Smooth muscle cell of trachea (primary cell): ENCODE measurements at places on chromosomes 1 and 21. TPM values are rescaled to one million over a fixed set of nuclear protein-coding genes. Genes with fewer than 3 reads are reported as not detected.

The LIPI gene
- total RNA-seq = not detected in 2 replicates

The KCNJ15 gene
- 0.58 and 1.7 TPM in 2 replicates for total RNA-seq

The GLIS1 gene
- total RNA-seq = 0.58 and 1.7 TPM in 2 replicates

The HJV gene
- total RNA-seq = not detected in 2 replicates

The PRAMEF6 gene
- total RNA-seq = not detected in 2 replicates

The LPAR3 gene
- 24.0 and 33.5 TPM in 2 replicates for total RNA-seq

The TEKT2 gene
- 0.15 and 0.33 TPM in 2 replicates for total RNA-seq

The SAMD13 gene
- 1.2 and 3.1 TPM in 2 replicates for total RNA-seq

The CCDC190 gene
- total RNA-seq = under 0.01 TPM in 1 of 2 replicates, not detected in the other

The AP4B1 gene
- 18.7 and 27.2 TPM in 2 replicates for total RNA-seq

The TNFRSF4 gene
- total RNA-seq = under 0.01 and 0.17 TPM in 2 replicates

The BARHL2 gene
- not detected in 2 replicates for total RNA-seq

The PPIAL4G gene
- not detected in 2 replicates for total RNA-seq

The ARHGEF16 gene
- total RNA-seq = not detected in 2 replicates

The TBX19 gene
- 0.58 and 2.0 TPM in 2 replicates for total RNA-seq

The AVPR1B gene
- not detected in 2 replicates for total RNA-seq

The S1PR1 gene
- total RNA-seq = 20.8 and 22.0 TPM in 2 replicates

The SH3BGR gene
- 2.2 and 2.8 TPM in 2 replicates for total RNA-seq

The POMGNT1 gene
- total RNA-seq = 43.1 and 56.1 TPM in 2 replicates

The IFNLR1 gene
- total RNA-seq = not detected in 2 replicates

The CD52 gene
- not detected in 2 replicates for total RNA-seq

The TINAGL1 gene
- total RNA-seq = 0.99 and 1.7 TPM in 2 replicates

The PROK1 gene
- not detected in 2 replicates for total RNA-seq

The FOXO6 gene
- not detected in 2 replicates for total RNA-seq

The ST6GALNAC5 gene
- 0.17 and 0.44 TPM in 2 replicates for total RNA-seq

The GJA8 gene
- total RNA-seq = not detected in 2 replicates

The CHD1L gene
- 39.5 and 58.9 TPM in 2 replicates for total RNA-seq

The ZNF593OS gene
- not detected in 2 replicates for total RNA-seq

The ATP6V1G3 gene
- not detected in 2 replicates for total RNA-seq

The SMIM1 gene
- 2.8 and 8.1 TPM in 2 replicates for total RNA-seq

The RGS18 gene
- not detected in 2 replicates for total RNA-seq

The CYP4B1 gene
- not detected in 2 replicates for total RNA-seq

The GAS5 gene
- 325 and 387 TPM in 2 replicates for total RNA-seq

The IGSF9 gene
- not detected in 2 replicates for total RNA-seq

The ELF3 gene
- total RNA-seq = under 0.01 and 1.2 TPM in 2 replicates

The SETD4 gene
- 17.0 and 25.9 TPM in 2 replicates for total RNA-seq

The CYP4Z1 gene
- not detected in 2 replicates for total RNA-seq

The FCAMR gene
- not detected in 2 replicates for total RNA-seq

The ASCL5 gene
- total RNA-seq = not detected in 2 replicates

The NBPF6 gene
- total RNA-seq = not detected in 2 replicates

The LINGO4 gene
- not detected in 2 replicates for total RNA-seq
